Fibroblast of gingiva (primary cell): ENCODE measurements at places on chromosomes 11 and 22.

DNA sequence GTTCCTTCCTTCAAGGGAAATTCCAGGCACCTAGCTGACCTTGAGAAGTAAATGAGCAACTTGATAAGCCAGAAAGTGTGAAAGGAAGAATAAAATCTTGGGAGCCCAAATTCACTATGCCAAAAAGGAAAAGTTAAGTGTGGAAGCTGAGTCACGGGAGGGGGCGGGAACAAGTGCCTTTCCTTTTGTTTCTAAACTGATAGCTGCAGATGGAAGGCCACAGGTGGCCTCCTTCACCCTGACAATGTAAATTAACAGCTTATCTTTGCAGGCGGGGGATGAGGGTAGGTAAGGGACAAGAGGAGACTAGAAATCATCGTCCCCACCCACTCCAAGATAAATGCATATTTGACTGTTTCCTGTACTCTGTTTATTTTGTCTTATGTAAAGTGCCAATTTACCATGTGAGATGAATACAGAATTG, 36.4 kb upstream of the TREH start:
- no peak for DNase-seq

GRCh38 chr22:45880716-45881523, 96.0 kb downstream of the WNT7B start:
- no peak for DNase-seq

GRCh38 chr11:124339396-124340141, 19.6 kb upstream of the OR8D2 start:
- no peak for DNase-seq

GRCh38 chr11:128615076-128615475, 27.7 kb upstream of the ETS1 start:
- no peak for DNase-seq

DNA sequence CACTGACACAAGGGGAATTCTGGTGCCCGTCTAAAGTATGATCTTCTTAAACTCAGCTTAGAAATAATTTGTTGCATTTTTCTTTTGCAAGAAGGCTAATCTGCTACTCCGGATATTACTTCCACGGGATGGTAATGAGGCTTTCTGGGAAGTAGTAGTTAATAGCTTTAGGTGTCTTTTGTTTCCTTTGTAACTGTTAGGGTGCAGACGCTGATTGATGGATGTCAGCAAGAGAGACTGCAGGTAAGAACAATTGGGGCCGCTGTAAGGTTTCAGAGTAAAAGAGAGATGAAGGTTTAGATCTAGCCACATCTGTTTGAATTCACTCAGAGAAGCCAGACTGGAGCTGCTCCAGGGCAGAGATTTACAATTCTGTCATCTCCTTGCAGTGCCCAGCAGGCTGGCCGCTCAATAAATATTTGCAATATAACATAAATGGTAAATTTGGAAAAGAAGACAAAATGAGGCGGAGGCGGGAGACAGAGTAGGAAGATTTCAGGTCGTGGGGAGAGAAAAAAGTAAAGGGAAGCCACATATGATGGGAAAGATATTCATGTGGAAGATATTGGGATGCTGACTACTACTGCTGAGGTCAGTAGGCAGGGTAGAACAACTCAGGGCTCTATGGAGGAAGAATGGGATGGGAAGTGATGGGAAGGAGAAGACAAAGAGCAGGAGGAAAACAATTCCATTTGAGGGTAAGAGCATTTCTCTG, 320.5 kb downstream of the AASDHPPT start:
- DNase-seq, result no peak

GRCh38 chr11:64908766-64909165, 8.2 kb downstream of the ATG2A start:
- no peak for DNase-seq

DNA sequence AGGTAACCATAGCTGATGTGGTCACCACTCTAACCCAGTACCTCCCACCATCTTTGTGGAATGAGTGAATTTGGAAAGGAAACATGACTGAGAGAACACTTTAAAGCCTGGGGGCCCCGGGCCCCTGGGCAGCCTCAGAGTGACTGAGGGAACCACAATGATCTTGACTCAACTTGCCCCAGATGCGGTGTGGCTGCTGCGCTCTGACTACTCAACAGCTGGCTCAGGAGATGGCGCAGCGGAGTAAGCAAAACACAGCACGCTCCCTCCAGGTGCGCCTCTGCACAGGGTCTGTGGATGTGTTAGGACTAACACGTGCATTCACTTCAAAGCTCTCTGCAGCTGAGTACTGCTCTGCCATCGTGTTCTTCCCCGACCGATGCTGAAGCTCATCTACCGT, 5.9 kb downstream of the RNF215 start:
- no peak for DNase-seq

GRCh38 chr22:35783943-35784614, 66.4 kb downstream of the APOL5 start:
- DNase-seq, result peak; percentile 30

- no peak for DNase-seq
Observed at GRCh38 chr11:26062660-26063059, 269.3 kb upstream of the ANO3 start.

GRCh38 chr11:3152471-3153110, 12.5 kb downstream of the OSBPL5 start:
- no peak for DNase-seq

- DNase-seq, result no peak
Observed at GRCh38 chr11:28026634-28027290, 81.2 kb downstream of the KIF18A start.

DNA sequence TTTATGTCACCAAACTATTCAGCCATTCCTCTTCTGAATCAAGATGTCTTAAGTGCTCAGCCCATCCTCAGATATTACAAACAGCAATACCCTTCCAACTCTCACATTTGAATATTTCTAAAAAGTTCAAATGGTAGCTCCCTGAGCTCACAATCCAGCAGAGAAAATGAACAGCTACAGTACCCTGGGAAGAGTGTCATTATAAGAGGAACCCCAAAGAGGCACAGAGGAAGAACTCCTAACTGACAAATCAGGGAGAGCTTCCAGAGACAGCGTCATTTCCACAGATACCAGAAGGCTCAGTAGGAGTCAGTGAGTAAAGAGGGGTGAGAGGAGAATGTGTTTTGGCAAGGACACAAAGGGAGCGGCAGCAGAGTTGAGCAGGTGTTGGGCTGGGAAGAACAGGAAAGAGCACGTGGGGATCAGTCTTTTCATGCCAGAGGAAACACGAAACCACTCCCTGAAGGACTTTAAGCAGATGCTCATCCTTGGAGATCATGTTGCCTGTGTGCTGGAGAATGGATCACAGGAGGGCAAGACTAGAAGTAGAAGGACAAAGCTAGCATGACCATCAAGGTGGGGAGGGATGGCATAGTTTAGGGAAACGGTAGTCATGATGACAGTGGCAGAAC, 4.3 kb downstream of the CLTCL1 start:
- DNase-seq, result no peak
